ENCODE measurements at places on chromosomes 4 and X.

DNA sequence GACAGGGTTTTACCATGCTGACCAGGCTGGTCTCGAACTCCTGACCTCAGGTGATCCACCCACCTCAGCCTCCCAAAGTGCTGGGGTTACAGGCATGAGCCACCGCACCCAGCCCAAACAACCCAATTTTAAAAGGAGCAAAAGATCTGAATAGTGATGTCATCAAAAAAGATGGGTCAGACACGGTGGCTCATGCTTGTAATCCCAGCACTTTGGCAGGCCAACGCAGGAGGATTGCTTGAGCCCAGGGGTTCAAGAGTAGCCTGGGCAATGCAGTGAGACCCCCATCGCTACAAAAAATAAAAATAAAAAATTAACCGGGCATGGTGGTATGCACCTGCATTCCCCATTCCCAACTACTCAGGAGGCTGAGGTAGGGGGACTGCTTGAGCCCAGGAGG, 6.1 kb downstream of the ELF2 start:
- DNase-seq: no peak

- DNase-seq: no peak
Observed at GRCh38 chr4:184283659-184284335, 66.1 kb upstream of the ENPP6 start.

GRCh38 chr4:2393353-2394270, 24.8 kb downstream of the ZFYVE28 start:
- no peak for DNase-seq

- peak; percentile 62 for DNase-seq
Observed at GRCh38 chr4:127708985-127709384, 21.2 kb upstream of the SLC25A31 start.

- peak; percentile 76 for DNase-seq
Observed at GRCh38 chr4:86497980-86498862, 95.9 kb upstream of the PTPN13 start.
